ENCODE measurements at places on chromosomes 1 and 21.
A peak's percentile ranks its signal among the peaks of the same experiment; 100 is the strongest.

DNA sequence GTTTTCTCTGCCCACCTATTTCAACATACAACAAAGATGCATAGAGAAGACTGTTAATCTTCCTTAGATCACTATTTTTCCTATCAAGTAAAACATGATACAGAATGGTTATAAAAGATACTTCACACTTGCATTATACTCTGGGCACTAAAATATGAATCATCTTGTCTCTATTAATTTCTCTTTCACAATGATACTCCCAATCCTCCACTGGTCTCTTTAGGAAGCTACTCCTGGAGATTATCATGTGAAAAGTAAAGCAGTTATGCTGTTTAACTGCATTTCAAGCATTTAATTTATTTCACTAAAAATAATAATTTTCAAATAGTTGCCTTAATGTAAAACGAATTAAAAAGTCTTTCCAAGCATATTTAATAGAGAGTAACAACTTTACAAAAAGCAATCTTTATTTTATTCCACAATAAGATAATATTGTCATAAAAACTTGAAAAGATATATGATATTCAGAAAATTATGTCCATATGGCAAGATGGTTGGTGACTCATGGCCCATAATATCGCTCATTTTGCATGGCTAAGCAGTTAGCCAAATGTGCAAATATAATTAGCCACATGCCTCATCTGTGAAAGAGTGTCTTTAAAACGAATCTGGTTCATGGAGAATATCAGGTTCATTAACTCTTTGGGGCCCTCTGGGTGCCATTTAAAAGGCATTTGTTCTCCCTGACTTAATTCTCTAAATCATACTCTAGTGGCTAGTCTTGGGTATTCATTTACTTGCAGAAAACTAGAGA, 1569.0 kb upstream of the B3GALT2 start:
- no peak for DNase-seq

- DNase-seq = no peak
These were observed 49.4 kb upstream of the DESI2 start for GRCh38 chr1:244603498-244603897.

GRCh38 chr1:165905853-165906252, 78.4 kb downstream of the UCK2 start:
- no peak for DNase-seq

DNA sequence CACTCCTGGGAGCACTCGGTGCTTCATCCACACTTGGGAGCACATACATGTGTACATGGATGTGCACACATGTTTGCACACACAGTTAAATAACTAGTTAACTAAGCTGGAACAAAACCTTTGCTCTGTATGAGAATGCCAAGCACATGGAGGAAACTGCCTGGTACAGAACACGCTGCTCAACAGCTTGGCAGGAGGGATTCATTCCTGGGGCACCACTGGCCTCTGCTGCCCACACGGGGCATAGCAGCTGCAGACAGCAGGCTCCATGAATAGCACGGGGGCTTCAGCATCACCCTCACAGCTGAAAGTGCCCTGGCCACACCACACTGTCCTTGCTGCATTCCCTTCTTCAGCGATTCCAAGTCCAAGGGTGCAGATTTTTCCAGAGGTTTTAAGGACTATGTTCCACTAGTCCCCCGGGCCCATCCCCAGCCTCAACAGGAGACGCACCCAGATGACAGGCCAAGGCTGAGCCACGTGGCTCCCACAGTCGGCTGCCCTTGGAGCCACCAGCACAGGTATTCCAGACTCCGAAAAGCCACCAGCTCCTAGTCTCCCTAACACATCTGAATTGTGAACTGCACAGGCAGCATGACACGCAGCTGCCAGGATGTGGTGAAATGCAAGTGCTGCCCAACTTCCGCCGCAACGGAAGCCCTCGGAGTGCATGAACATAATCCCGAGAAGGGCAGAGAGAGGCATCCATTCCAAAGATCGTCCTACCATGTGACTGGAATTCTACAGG, 16.9 kb downstream of the NPHP4 start:
- peak; percentile 57 for DNase-seq

GRCh38 chr1:21294266-21294989, 4.2 kb upstream of the ECE1 start:
- no peak for DNase-seq

- DNase-seq = no peak
These were observed 49.6 kb upstream of the LBR start for GRCh38 chr1:225477296-225477911.

DNA sequence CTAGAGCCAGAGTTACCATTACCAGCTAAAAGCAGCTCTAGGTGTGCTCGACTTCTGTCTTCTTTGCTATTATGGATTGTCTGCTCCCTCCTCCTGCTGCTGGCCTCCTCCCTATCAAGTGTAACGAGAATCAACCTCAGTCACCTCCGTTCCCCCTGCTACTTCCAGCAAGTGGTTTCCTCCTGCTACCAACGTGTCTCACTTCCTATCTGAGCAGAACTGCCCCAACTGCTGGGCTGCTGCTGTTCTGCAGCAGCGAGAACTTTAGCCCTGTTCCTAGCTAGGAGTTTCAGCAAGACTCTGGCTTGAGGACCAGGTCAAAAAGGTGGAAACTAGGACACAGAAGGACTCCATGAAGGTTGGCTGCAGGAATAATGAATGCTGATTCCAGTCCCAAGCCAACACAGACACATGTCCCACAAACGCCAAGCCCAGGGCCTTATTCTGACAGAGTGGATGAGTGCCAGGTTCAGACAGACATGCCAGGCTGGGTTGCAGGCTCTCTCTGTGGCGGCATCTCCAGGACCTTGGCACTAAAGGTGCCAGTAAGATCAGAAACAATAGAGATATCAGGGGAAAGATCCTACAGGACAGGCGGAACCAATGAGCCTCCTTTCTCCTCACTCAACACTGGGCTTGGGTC, 46.9 kb downstream of the CD34 start:
- no peak for DNase-seq

DNA sequence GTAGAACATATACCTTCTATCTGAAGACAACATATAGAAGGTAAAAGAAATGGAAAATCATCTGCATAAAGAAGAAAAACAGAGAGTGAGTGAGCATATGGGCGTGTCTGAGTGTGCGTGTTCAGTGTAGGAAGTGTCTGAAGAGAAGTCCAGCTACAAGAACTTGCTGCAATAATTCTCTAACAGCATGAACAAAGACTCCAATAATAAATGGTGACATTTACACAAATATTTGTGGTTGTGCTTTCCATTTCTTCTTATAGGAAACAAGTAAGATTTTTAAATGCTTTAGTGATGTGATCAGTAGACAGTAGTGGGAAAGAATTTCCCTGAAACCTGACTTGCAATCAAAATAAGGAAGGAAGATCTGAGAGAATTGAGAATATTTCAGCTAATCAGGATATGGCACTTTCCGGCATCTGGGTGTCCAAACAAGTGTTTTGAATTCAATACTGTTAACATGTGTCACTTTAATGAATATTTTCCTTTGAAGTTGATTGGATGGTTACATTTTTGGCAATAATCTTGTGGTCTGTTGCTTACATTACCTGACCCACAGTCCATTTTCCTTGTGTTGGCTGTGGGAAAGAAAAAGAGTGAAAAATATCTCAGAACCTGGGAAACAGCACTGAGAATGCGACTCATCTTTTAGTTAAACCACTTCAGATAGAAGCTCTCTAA, 154.0 kb downstream of the TGFB2 start:
- no peak for DNase-seq

- DNase-seq = no peak
These were observed 71.5 kb downstream of the SMYD3 start for GRCh38 chr1:246435421-246436041.

DNA sequence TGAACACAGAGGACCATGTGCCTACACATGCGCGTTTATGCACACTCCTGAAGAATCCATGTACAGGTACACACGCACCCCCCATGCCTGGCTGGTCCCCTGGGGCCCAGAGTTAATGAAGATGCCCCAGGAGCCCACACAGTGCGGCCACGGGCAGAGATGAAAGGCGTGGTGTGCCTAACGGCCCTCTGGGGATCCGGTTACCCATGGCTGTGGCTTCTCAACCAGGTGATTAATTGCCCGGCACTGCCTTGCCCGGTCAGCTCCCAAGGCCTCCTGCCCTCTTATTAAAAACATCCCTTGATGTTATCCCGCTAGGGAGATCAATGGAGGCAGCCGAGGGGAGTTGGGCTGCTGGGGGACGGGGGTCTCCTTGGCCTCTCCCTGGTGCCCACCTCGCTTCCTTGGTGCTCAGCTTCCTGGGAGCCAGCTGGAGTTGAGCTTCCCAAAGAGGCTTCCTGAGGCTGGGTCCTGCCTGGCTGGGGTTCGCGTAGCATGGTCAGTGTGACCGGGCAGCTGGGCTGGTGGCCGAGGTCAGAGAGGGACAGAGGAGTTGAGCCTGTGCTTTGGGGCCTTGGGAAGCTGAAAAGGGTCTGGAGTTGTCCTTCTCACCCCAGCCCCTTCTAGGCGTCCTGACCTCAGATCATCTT, 75.0 kb upstream of the WNT4 start:
- no peak for DNase-seq

DNA sequence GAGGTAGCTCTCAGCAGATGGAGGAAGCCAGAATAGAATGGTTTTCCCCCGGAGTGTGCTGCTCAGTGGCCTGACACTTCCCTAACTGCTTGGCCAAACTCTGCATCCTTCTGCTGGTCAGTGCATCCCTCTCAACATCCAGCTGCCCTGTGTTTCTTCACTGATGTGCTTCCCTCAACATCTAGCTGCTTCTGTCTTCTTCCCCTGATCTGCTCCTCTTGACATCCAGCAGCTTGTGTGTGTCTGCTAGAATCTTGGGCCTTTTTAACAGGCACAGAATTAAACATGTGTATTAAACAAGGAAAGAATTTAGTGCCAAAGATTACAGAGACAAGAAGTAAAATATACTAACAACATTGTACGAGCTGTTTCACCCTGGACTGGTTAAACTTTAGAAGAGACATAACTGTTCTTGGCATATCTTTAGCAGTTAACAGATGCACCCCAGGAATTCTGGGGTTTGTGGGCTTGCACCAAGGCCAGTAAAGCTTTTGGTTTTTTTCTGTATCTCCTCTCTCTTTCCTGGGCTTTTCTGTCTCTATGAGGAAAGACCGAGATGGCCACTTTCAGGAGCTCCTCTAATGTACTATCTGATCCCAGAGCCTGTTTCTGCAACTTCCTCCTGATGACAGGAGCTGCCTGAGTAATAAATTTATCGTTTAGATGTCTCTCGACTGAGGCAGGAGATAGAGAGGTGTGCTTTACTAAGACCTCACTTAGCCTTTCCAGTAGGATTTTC, 34.8 kb upstream of the HSD3B1 start:
- DNase-seq = no peak

DNA sequence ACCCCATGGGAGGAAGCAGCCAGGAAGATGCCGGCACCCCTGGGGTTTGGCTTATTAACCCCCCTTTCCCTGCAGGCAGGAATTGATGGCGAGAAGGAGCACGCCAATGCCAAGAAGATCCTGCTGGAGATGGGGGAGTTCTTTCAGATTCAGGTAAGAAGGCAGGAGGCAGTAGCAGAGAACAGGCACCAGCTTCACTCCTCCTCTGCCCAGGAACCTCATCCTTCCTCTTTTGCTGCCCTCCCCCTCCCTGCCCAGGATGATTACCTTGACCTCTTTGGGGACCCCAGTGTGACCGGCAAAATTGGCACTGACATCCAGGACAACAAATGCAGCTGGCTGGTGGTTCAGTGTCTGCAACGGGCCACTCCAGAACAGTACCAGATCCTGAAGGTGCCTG, 1.2 kb upstream of the RUSC1 start:
- DNase-seq = no peak

GRCh38 chr1:50796272-50796671, 163.8 kb downstream of the FAF1 start:
- no peak for DNase-seq

DNA sequence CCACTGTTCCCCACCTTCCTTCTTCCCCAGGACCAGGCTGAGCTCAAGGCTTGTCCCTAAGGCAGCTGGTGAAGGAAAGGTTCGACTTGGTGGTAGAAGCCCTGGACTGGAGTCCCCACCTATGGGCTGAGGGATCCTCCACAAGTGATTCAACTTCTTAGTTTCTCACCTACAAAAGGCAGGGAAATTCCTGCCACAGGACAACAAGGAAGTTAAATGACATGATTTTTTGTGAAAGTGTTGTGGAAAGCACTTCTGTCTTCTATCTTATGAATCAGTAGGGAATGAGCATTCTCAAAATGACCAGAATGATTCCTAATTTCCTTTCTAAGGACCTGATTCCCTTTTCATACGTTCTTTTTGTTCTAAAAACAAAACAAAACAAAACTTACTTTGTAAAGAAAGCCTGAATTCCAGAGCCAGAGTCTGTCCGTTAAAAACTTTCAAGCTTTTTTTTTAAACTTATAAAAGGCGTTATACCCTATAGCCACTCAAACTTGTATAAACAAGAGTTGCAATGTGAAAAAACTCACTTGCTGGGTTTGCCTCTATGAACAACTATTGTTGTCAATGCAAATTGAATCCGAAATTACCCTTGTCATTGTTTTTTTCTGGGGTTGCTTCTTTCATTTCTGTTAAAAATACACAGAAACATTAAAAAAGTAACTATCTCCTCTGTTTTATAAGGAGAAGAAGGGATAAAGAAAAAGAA, 12.2 kb downstream of the KCNJ15 start:
- no peak for DNase-seq

DNA sequence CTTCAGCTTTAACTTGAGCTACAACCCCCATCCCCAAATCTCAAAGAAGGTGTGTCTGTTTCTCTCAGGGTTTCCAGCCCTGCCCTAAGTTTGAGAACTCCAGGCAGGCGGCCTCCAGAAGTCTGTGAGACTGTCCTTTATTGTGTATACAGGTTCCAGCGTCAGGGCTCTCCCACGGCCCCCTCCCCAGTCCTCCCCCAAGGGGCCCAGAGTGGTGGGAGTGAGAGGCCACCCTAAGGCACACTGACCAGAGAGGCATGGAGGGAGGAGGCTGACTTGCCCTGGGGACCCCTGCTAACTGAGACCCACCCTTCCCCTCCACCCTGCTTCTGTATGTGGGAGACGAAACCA, 4.0 kb downstream of the HSPB7 start:
- no peak for DNase-seq

DNA sequence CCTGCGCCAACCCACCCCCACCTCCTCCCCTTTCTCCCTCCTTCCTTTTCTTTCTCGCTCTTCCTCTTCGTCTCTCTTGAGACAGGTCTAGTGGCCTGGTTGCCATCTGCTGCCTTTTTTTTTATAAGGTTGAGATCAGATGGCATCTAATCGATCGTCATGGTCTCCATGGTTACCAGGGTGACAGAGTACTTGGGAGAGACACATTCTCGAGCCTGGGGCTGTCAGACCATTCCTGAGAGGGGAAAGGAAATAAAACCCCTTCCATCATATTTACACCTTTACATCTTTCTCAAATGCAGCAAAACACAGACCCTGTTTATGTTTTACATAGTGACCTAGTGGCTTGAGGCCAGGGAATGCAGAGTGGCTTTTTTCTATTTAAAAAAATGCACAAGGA, 53.5 kb upstream of the SLC22A15 start:
- DNase-seq = no peak
